ENCODE measurements at places on chromosomes 12 and 14.

DNA sequence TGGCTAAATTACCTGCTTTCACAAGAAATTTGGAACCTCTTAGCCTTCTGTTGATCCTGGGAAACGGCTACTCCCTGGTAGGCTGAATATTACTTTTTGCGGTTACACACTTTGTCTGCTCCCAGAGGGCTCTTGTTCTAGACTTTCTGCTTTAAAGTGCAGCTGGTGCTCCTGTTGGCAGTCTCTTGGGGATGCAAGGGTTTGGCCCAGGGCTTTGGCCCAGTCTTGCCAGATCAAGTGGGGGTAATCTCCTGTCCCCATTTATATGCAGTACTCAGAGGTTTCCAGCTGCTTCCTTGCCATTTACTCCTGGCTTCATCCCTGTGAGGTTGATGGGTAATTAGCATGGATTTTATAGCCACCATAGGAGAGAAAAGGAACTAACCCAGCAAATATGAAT lies 558.2 kb upstream of the MIS18BP1 start:
- no peak for DNase-seq

DNA sequence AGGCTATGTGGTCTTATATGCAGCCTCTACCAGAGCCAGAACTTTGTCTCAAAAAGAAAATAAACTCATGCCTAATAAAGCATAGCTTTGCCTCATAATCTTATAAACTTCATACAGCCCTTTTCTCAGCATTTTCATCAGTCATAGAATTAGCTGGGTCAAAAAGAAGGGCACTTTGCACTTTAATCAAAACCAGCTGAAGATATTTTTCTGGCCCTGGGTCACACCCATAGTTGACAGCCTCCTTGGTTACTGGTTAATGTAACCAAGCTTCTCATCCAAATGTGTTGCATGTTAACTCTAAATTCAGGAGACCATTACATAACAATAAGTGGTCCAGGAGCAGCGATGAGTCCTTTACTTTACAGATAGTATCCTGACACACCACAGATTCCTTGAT lies 558.2 kb downstream of the FLRT2 start:
- no peak for DNase-seq

DNA sequence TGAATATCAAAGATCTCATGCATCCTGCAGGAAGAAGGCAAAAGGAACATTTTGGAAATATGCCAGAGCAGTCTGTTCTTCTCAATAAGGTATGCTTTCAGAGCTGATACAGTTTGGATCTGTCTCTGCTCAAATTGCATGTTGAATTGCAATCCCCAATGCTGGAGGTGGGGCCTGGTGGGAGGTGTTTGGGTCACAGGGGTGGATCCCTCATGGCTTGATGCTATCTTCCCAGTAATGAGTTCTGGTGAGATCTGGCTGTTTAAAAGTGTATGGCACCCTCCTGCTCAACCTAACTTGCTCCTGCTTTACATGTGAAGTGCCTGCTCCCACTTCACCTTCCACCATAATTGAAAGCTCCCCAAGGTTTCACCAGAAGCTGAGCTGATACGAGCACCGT lies 76.6 kb downstream of the RIN3 start:
- DNase-seq = no peak

DNA sequence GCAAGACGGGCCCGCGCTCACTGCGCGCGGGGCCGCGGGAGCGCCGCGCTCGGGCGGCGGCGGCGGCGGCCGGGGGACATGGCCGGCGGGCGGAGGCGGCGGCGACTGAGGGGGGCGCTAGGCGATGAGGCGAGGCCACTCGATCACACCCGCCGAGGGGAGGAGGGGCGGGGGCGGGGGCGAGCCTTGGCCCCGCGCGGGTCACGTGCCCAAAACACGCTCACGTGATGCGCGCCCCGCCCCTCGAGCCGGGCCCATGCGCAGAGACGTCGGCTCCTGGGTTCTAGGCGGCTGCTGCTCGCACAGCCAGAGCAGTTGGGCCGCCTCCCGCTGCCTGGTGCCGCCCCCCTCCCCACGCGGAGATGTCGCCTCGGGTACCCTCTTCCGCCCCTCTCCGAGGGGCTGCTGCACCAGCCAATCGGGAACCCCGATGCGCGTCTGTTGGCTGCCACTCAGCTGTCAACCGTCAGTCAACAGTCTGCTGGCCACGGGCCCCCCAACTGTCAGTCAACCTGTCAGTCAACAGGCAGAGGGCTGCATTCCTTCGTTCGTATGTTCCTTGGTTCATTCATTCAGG lies at the start of gene SPPL3:
Gene SPPL3, minus strand, starts transcription at position 162 of the 577 bp plus-strand sequence. CDS start 491 bp downstream, outside the sequence.
- peak; percentile 92 for DNase-seq

DNA sequence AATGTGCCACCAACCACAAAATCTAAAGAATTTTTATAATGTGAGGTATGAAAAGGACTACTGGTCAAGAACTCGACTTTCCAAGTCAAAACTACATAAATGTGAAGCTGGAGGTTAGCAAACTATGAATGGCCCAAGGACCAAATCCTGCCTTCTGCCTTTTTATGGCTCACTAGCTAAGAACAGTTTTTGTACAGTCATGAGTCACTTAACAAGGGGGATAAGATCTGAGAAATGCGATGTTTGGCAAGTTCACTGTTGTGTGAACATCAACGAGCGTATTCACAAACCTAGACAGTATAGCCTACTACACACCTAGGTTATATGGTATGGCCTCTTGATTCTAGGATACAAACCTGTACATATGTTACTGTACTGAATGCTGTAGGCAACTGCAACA lies 28.2 kb downstream of the FERMT2 start:
- no peak for DNase-seq

GRCh38 chr12:78864403-78864869 lies at the start of gene SYT1:
Gene SYT1 (plus strand): TSS chr12:78864774.
- DNase-seq = no peak

GRCh38 chr12:113114447-113115178 lies 20.9 kb downstream of the RASAL1 start:
- no peak for DNase-seq

- no peak for DNase-seq
These were observed 14.3 kb upstream of the NXPH4 start for GRCh38 chr12:57202321-57202720.

GRCh38 chr12:26125400-26126339 lies 833 bp upstream of the BHLHE41 start:
- DNase-seq = no peak

DNA sequence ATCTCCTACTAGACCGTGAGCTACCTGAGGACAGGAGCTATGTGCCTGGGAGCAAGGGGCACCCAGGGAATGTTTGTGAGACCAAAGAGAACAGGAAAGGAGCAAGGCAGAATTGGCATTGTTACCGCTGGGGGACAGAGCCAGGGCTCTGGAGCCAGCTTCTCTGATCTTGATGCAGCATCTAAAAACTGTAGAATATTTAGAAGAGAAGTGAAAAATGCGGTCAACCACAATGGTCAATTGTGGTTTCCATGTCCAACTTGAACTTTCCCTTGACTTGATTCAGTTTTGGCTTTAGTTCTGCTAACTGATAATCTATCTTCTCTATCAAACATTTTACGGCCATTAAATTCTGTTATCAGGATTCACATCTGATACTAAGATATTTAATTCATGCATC lies 201.2 kb downstream of the ANO4 start:
- no peak for DNase-seq

DNA sequence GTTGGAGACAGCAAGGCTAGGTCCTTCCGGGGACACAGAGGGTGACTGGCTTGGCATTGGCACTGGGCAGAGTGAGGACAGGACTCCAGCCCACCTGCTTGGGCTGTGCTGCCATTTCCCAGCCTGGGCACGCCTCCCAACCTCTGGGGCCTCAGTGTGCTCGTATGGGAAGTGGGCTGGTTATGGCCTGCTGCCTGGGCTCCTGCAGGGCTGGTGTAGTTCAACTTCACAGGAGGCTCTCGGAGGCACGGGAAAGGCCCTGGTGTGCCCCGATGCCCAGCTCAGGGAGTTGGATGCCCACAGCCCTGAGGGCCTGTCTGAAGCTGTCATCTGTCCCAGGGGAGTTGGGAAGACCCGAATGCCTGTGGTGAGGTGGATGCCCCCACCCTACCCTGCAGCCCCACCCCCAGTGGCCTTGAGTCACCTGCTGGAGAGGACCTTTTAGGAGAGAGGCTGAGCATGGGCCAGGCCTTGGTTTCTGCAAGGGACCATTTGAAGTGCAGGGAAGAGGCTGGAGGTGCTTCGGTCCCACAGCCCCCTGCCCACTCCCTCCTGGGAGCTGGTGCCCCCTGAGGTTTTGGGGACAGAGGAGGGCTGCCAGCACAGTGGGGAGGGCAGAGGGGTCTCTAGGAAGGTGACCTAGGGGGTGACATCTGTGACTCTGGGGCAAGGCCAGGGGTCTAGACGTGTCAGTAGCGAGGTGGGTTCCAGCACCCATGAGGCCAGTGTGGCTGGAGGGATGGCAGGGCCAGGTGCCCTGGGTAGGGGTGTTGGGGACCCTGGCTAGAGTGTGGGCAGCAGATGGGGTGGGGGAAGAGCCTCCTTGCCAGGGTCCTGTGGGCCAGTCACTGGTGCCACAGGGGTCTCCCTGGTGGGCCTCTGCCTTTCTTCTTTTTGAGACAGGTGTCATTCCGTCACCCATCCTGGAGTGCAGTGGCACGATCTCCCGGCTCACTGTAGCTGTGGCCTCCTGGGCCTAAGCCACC lies 9.1 kb downstream of the ULK1 start:
- no peak for DNase-seq

- DNase-seq = no peak
These were observed 25.4 kb downstream of the CGRRF1 start for GRCh38 chr14:54535126-54535525.

GRCh38 chr12:124597041-124597440 lies 29.6 kb upstream of the NCOR2 start:
- DNase-seq = no peak

DNA sequence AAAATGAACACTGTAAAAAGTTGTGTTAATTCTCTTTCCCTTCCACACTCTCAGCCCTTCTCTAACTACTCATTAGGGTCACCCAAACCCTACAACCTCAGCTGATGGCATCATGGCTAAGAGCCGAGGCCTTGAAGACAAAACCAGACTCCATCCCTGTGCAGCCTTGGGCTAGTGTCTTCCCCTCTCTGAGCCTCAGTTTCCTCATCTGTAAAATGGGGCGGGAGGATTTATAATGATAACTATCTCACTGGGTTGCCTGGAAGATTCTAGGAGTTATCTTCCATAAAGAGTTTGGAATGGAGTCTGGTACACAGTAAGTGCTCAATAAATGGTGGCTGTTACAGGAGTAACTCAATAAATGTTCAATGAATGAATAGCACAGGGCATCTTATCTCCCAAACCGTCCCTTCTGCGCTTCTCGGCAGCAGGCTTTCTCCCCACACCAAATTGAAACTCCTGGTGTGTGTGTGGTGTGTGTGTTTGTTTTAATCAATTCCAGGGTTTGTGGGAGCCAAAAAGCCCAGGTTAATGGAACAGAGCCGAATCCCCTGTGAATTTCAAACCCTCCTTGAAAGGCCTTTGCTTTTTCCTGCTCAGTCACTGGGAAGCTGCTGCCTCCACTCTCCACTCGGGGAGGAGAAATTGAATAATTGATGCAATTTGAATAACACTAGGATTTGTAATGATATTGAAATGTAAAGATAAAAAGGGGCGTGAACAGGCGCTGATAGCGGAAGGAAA lies 61.2 kb upstream of the FAM222A start:
- DNase-seq = no peak

GRCh38 chr12:27207615-27208413 lies 36.3 kb upstream of the STK38L start:
- DNase-seq = no peak

DNA sequence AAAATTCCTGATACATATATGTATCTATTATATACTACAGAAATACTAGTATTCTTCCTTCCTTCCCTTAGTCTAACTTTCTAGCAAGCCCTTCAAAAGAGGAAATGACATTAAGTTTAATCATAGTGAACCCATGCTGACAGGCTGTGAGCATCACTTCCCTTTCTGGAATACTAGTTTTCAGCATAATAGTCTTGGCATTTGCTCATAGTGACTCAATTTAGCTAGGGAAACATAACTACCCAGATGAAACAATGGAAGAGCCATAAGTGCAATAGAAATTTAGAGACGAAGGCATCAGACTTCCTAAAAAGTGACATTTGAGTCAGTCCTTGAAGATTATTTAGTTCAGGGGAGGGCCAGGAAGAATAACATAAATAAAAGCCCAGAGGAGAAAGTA lies 184.5 kb upstream of the CRY1 start:
- peak; percentile 9 for DNase-seq

DNA sequence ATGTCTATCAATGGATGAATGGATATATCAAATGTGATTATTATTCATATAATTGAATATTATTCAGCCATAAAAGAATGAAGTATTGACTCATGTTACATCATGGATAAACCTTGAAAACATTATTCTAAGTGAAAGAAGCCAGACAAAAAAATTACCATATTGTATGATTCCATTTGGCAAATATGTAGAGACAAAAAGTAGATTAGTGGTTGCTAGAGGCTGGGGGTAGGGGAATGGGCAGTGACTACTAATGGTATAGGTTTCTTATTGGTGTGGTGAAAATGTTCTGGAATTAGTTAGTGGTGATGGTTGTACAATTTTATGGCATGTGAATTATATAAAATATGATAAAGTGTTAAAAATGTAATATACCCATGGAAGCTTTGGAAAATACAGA lies 31.8 kb upstream of the GNS start:
- DNase-seq = no peak

DNA sequence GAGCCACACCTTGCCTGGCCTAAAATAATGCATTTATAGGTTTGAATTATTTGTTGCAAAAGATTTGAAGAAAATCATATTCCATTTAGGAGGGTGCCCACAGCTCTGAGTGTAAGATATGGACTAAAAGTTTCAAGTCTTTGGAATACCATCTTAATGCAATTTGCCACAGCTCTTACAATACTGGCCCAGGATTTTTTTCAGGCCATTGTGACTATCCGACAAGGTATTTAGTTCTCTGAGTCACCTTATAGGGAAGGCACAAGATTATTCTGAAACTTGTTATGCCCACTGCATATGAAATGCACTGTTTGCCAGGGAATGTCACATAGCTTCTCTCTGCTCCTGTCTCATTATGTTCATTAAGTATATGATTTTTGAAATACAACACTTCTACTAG lies 29.6 kb upstream of the SLC6A13 start:
- DNase-seq = no peak

- DNase-seq = no peak
These were observed 25.2 kb downstream of the PLEKHA5 start for GRCh38 chr12:19154686-19155085.

GRCh38 chr12:52360663-52361271 lies 6.5 kb downstream of the KRT85 start:
- DNase-seq = no peak

- no peak for DNase-seq
These were observed 3.6 kb downstream of the SLC25A29 start for GRCh38 chr14:100302616-100303015.

- no peak for DNase-seq
These were observed 63.7 kb downstream of the SH2B3 start for GRCh38 chr12:111469401-111469800.

DNA sequence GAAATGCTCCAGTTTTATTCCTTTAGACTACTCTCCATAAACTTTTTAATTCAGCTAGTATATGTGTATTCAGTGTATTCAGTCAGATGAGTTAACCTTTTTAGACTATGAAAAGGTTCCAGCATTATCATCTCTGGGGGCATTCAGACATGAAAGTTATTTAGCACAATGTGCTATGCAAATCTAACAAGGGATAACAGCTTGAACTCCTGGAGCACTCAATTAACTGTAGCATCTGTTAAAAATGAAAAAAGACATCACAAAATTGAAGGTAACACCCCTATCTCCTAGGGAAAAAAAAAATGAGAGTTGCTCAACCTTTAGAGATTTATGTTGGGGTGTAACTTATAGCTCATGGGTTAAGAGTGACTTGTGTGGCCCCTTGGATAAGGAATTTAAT lies 211.5 kb downstream of the PHLDA1 start:
- no peak for DNase-seq

- no peak for DNase-seq
These were observed 6.5 kb downstream of the TPH2 start for GRCh38 chr12:71945121-71945520.

GRCh38 chr12:53963434-53964314 lies 9.0 kb downstream of the HOXC12 start:
- DNase-seq = no peak

All from CD4-positive, alpha-beta T cell treated with Interleukin-10 for 1 hour (primary cell).